ENCODE measurements at places on chromosomes 3 and 15.

- DNase-seq, result no peak
Observed at GRCh38 chr3:115004201-115005140, 142.6 kb downstream of the ZBTB20 start.

GRCh38 chr15:29568840-29569532 is 253.3 kb downstream of the TJP1 start:
- DNase-seq, result no peak

GRCh38 chr15:38242055-38242454 is 10.6 kb upstream of the SPRED1 start:
- no peak for DNase-seq

DNA sequence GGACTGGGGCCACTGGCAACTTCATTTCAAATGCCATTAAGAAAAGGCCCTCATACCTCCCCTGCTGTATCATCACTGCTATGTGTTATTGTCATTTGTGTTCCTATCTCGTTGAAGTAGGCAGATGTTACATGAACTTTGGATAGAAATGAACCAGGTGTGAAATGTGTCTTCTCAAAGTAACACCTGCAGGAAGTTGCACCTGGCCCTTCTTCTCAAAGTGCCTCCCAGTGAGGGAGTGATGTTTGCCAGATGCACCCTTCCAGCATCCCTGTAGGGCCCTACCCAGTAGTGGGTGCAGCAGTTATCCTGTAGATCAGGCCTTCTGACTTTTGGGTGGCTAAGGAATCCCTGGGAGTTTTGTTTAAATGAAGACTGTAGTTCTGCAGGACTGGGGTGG is 197.7 kb upstream of the CTNNB1 start:
- DNase-seq, result no peak

GRCh38 chr3:162200836-162201235 is 704.2 kb downstream of the OTOL1 start:
- DNase-seq, result no peak

- DNase-seq, result no peak
Observed at GRCh38 chr3:138950006-138950644, 3.1 kb downstream of the FOXL2NB start.

DNA sequence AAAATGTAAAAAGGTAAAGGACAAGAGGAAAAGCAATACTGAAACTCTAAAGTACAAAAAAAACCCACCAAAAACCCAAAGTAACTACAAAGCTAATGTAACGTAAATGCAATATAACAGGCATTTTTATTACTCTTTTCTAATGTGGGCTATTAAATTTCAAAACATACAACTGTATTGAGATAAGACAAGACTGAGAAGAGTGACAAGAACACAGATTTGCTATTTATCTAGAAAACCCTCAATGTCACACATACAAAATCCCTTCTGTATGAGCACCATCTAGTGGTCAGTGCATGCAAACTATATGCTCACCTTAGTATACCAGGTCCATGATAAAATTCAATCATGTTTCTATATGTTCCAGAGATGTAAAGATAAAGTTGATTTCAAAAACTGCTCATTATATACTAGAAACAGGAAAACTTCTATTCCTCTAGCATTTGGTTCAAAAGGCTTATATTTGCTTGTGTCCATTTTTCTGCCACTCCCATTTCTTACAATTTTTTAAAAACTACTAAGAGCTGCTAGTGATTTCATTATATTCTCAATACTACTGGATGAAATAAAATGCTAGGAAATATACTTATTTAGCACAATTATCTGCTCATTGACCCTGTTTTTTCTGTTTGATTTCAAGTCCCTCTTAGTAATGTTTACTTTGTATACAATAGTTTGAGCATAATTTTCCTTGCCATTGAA is 111.4 kb downstream of the DLG1 start:
- no peak for DNase-seq

DNA sequence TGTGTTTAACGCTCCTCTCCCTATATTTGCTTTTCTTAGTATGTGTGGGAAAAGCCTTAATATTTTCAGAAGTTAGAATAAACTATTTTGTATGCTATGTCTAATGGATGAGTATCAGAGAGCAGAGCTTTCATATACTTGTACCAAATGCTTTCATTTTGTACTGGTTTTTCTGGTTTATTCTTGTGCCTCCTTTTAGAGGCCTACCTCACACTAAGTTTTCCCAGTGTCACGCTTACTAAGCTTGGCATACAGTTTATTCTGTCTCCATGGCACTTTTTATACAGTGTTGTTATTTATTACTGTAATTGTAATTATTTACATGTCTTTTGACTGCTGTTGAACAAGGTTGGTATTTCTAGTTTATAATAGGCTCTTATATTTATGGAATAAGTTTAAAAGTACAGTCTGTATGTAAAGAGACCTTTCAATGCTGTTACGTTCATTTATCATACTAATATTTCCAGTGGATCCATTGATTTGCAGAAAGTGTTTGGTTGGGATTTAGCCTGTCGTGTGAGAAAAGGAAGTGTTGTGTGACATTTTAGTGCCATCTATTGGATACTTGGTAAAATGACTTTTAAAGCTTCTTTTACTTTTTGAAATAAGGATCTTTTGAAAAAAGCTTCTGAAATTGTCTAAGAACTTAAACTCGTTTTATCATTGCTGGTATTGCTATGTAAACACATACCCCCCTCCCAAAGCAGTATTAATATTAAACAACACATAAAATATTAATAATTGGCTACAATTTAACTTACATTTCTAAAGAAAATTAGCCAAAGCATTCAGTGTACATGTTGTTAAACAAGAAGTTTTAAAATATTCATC is 5.2 kb upstream of the EBLN2 start:
- no peak for DNase-seq

- no peak for DNase-seq
Observed at GRCh38 chr3:116059421-116060096, 385.7 kb downstream of the LSAMP start.

GRCh38 chr3:158768881-158769543 is 32.8 kb upstream of the MFSD1 start:
- DNase-seq, result no peak

DNA sequence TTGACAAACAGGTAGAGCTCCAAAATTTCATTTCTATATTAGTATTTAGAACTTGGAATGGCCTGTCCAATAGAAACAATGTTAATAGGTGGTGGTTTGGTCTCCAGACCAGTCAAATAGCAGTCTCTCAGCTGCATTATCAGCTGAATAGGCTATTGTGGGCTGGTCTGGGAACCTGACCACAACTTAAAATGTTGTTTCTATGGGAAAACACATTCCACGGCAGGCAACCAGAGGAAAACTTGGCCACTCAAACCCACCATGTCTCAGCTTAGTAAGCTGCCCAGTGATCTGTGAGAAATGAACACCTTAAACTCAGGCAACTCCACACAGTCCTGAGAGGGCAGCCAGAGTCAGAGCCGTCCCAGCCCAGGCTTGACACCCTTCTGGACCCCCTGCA is 20.4 kb downstream of the FBN1 start:
- no peak for DNase-seq

DNA sequence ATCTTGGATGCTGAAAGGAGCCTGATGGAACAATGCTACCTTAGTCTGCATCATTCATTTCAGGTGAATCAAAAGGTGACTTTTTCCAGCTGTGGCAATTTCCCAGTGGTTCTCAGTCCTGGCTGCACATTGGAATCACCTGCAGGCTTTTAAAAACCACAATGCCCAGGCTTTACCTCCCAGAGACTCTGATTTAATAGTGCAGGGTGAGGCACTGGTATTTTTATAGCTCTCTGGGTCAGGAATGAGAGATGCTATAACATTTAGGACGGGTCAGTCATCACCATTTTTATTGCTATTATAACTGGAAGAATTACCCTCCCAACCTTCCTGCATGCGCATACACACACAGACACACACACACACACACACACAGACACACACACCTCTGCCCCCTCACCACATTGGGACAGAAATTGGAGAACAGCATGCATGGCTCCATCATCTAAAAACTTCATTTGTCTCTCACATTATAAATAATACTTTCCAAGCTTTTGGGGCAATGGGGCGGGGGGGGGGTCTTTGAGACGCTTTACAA is 41.1 kb downstream of the LARP6 start:
- DNase-seq, result no peak

Data from activated CD4-positive, CD25-positive, alpha-beta regulatory T cell treated with anti-CD3 and anti-CD28 coated beads, Interleukin-2, amount 50 U/mL, for 72 hours (primary cell).